ENCODE measurements at places on chromosomes 3 and 15.

GRCh38 chr15:67899596-67900283, 59.9 kb upstream of the RNU6-1 start:
- no peaks in the 10 kb centered on the region for H3K27me3 ChIP-seq
- H3K36me3 ChIP-seq = peaks cover 11% of the 10 kb centered on the region
- no peak for DNase-seq
- H3K4me1 ChIP-seq = peaks cover 7% of the 10 kb centered on the region

GRCh38 chr3:54527521-54527920, 400.3 kb downstream of the LRTM1 start:
- no peak for DNase-seq
- no peaks in the 10 kb centered on the region for H3K4me1 ChIP-seq
- no peaks in the 10 kb centered on the region for H3K36me3 ChIP-seq
- no peak overlapping the region for H3K4me3 ChIP-seq

- peaks cover 8% of the 10 kb centered on the region for H3K36me3 ChIP-seq
- DNase-seq = no peak
- H3K27me3 ChIP-seq = no peaks in the 10 kb centered on the region
- H3K27ac ChIP-seq = no peak overlapping the region
These were observed 70.7 kb downstream of the BLM start for GRCh38 chr15:90787881-90788280.

DNA sequence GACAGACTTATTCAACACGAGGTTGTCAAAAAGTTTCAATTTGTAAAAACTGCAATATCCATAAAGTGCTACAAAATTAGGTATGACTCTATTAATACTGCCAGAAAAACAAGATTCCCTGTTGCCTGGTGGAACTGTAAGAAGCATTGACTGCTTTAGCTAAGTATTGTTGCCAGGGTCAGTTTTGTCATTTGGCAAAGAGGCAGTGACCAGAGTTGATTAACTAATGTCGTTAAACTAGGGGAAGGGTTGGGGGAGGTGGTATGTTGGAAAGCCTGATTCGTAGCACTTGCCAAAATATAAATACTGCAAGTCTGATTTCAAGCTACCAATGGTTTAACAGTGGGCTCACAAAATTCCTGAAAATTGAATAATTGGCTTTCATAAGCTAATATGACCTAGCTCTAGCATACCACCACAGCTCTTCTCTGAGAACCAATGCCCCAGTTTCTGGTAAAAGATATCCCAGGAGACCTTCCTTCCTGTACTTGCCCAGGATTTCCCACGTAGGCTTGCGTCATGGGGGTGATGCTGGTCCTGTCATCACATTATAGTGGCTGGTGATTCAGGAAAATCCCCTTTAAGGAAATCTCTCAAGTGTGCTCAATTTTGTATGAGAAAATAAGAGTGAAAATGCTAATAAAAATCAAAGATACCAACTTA, 266.4 kb upstream of the TBC1D5 start:
- no peaks in the 10 kb centered on the region for H3K4me1 ChIP-seq
- no peak for DNase-seq
- H3K4me3 ChIP-seq = no peak overlapping the region
- no peak overlapping the region for H3K27ac ChIP-seq
- H3K27me3 ChIP-seq = no peaks in the 10 kb centered on the region

Data from mesothelial cell of epicardium (in vitro differentiated cells).